Cortex of kidney (tissue), 1 donor: ENCODE measurements at places on chromosomes 12 and 14.

DNA sequence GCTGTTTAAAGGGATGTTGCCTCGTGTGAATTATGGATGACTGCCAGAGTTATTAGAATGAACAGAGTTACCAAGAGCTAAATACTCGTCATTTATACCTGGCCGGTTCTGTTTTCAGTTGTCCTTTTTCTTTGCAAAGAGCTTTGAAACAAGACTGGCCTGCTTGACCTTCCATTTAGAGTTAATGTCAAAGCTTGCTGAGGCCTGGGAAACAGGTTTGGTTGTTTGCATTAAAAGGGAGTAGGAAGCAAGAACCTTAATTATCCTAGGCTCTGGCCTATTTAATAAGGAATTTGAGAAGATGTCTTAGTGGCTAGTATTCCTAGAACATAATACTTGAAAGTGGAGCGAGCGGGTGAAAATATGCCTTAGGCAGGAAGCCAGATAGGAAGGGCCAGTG is 233.3 kb downstream of the CACNA1C start:
- no peak for DNase-seq

DNA sequence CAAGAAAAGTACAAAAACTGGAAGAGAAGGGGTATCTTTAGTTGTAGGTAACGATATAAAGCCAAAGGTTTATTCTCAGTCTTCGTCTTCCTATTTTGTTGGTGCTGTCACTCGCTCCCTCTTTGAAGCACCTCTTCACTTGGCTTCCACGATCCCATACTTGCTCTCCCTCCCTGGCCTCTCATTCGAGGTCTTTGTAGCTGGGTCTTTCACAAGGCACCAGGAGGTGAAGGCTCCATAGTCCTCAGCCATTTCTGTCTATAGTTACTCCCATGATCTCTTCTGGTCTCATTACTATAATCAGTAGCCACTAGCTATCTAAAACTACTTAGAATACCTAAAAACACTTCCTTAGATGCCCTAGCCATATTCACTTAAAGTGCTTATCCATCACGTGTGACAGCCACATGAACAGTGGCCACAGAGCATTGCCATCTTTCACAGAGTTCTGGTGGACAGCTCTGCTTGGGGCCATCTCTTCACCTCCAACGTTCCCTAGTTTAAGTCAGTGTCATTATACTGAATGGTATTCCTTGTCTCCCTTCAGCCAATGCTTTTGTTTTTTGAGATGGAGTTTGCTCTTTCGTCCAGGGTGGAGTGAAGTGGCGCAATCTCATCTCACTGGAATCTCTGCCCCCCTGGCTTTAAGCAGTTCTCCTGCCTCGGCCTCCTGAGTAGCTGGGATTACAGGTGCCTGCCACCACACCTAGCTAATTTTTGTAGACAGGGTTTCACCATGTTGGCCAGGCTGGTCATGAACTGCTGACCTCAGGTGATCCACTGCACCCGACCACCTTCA is 57.1 kb downstream of the ATP2A2 start:
- DNase-seq, result no peak

- no peak for DNase-seq
Observed at GRCh38 chr14:75339059-75339458, 60.4 kb downstream of the FOS start.

GRCh38 chr14:24365600-24366412 is 2.2 kb upstream of the NFATC4 start:
- DNase-seq, result no peak

- DNase-seq, result no peak
Observed at GRCh38 chr12:95674163-95674562, 116.4 kb downstream of the NTN4 start.

GRCh38 chr14:104221636-104222369 is 83.4 kb downstream of the KIF26A start:
- no peak for DNase-seq

DNA sequence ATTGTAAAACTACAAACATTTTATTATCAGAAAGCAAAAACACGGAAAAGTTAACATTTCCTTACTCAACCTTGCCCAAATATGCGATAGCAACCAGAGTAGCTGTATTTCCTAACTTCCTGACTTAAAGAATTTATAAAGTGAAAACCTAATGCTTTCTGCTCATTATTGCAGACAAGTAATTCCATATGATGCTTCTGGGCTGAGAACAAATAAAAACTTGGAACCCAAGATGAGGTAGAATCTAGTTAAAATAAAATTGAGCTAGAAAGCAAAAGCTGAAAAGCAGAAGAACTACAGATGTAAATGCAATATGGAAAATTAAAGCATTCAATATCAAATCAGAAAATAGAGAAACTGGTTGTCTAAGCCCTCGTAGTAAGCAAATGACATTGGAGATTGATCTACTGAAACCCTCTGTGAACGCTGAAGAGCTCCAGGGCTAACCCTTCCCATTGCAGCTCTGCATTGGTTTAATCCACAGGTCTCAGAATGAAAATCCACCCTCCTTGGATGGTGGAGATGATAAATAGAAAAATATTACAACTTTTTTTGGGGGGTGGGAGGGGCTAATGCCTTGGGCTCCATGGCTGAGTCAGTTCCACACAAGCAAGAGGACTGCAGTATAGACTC is 40.7 kb downstream of the CORO1C start:
- no peak for DNase-seq

- no peak for DNase-seq
Observed at GRCh38 chr12:100942984-100943749, 148.6 kb downstream of the ANO4 start.

- DNase-seq, result no peak
Observed at GRCh38 chr12:109418848-109419480, 58.1 kb downstream of the KCTD10 start.
